Adrenal gland (tissue), 19 donors: ENCODE measurements at places on chromosomes 4 and X. TPM values are rescaled to one million over a fixed set of nuclear protein-coding genes. Genes with fewer than 3 reads are reported as not detected.

CFP gene
- 13.2 TPM for total RNA-seq

PDZD4 gene
- total RNA-seq = 2.9 TPM

SOD3 gene
- total RNA-seq = 23.1 TPM

CNKSR2 gene
- total RNA-seq = 3.2 TPM

IL2RG gene
- total RNA-seq = 0.22 TPM

IGSF1 gene
- 9.1 TPM for total RNA-seq

AMTN gene
- not detected for total RNA-seq

- no peaks in the 10 kb centered on the region for H3K36me3 ChIP-seq
- no peaks in the 10 kb centered on the region for H3K27me3 ChIP-seq
- H3K4me3 ChIP-seq = no peak overlapping the region
- no peak overlapping the region for H3K27ac ChIP-seq
- DNase-seq = no peak
Measured at GRCh38 chr4:137599734-137600133, 67.4 kb upstream of the PCDH18 start.

GRCh38 chr4:121072224-121073003, at the start of gene NDNF:
NDNF (minus strand) TSS chr4:121072535; CDS start chr4:121045837, 26,698 bp downstream.
- H3K4me1 ChIP-seq = peaks cover 21% of the 10 kb centered on the region
- peak; percentile 65 for DNase-seq
- H3K4me3 ChIP-seq = peak within 1 kb of the TSS; percentile 31
- no peaks in the 10 kb centered on the region for H3K36me3 ChIP-seq
- peaks cover 34% of the 10 kb centered on the region for H3K27me3 ChIP-seq

DNA sequence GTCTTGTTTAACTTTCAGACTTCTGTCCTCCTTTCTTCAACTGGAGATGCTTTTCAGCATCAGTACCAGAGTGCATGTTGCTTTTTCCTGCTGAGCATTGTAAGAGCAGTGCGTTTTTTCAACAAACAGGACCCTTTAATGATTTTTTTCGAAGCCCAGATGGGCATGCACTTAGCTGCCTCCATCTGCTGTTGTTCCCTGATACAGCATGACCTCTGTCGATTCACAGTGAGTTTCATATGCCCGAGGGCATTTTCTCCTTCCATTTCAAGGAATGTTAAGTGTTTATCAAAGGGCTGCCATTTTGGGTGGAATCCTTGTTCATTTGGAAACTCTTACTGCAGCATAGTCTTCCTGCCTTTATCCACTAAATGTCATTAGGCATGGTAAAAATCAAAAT, 428.6 kb downstream of the DTHD1 start:
- no peak for DNase-seq
- H3K27me3 ChIP-seq = no peaks in the 10 kb centered on the region
- no peak overlapping the region for H3K4me3 ChIP-seq
- H3K36me3 ChIP-seq = no peaks in the 10 kb centered on the region
- H3K27ac ChIP-seq = no peak overlapping the region
- no peaks in the 10 kb centered on the region for H3K4me1 ChIP-seq

DNA sequence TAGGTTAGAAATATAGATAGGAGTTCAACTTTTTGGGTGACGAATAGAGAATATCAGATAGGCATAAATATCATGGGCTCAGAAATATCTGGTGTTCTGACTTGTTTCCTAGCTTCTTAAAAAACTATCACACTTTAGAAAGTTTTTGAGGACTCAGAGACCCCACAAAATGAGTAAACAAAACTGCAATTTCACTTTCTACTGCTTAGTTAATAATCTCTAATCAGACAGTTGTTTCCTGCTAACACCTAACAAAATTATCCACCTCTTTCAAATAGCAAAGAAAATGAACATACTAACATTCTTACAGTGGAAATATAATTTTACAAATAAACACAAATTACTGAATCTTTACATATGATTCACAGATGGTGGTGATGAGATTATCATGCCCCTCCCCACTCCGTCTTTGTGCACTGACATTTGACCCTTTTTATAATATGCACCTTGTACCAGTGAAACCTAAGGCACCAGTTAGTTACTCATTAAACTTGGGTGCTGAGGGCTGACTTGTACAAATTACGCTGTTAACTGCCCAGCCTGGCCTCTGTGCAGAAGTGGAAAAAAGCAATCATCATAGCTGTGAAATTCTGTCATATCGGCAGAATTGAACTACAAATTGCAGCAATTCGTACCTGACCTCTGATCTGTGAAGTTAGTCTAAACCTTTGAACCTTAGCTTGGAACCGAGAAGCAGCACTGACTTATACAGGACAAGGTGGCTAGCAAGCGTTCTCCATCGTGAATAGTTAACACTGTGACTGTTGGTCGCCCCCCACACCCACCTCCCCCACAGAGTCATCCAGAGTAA, 138.7 kb downstream of the CHRNA9 start:
- H3K27ac ChIP-seq = no peak overlapping the region
- H3K4me1 ChIP-seq = no peaks in the 10 kb centered on the region
- no peaks in the 10 kb centered on the region for H3K27me3 ChIP-seq
- no peak overlapping the region for H3K4me3 ChIP-seq
- DNase-seq = no peak
- H3K36me3 ChIP-seq = no peaks in the 10 kb centered on the region

DNA sequence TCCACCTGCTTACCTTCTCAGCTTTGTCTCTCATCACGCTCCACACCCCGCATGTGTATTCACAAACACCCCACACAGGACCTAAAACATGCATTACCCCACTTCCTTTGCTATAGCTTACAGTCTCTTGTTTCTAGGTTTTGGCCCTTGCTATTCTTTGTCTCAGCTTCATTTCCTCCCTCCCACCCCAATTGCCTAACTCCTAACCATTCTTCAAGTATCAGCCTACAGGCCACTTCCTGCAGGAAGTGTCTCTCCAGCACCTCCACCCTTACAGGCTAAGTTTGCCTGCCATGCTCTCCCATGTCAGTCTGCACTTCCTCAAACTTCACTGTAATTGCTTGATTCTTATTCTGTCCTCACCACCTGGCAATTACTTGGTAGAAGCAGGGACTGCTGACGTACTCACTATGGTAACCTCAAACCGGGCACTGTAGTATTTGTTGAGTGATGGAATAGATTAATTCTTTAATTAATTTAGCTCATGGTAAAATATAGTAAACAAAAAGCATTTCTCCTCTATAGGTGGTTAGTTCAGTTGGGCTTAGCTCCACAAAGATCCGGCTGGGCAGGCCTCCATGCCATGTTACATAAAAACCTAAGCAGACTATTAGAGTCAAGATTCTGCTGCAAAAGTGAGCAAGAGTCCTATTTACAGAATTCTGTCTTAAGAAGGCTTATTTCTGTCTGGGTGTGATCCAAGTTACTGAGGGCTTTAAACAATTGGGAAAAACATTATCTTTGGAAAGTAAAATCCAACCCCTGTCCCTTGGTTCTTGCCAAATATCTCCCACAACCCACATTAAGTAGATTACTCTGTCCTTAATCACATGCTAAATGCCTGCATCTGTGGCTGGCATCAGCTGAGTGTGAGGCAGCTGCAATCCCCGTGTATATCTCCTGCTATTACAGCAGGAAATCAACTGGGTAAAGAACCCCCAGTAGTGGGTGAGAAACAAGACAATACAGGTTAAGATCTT, 124.7 kb upstream of the CPEB2 start:
- H3K4me3 ChIP-seq = no peak overlapping the region
- peak overlapping the region; percentile 29 for H3K27ac ChIP-seq
- H3K27me3 ChIP-seq = no peaks in the 10 kb centered on the region
- no peaks in the 10 kb centered on the region for H3K36me3 ChIP-seq

DNA sequence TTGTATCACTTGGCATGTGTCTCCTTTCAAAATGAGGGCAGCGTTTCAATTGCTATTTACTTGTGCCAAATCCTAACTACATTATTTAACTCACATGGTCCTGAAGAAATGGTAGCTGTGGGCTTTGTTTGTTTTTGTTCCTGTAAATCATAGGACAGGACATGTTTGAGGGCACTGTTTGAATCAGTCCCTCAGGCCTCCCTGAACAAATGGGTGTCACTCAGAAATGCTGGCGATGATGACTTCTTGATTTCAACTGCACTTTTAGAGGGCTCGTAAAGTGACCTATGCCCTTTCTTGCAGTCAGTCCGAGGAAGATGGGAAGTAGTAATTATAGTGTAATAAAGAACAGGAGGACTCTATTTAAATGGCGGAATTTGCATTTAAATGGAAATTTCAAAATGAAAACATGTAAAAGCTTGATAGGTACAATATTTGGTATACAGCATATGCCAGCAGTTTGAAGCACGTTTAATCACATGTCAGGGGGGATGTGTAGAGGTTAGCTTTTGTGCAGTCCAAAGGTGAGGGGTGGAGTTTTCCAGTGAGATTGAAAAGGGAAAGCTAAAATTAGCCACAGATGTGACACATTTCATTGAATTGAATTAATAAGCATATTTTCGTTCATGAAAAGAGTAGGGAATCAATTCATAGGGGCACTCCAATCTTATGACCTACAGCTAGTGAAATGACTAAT, 1958.7 kb upstream of the IGFBP7 start:
- no peak overlapping the region for H3K27ac ChIP-seq
- no peak for DNase-seq
- no peaks in the 10 kb centered on the region for H3K4me1 ChIP-seq
- H3K36me3 ChIP-seq = no peaks in the 10 kb centered on the region
- H3K4me3 ChIP-seq = no peak overlapping the region
- H3K27me3 ChIP-seq = no peaks in the 10 kb centered on the region

- DNase-seq = no peak
- no peak overlapping the region for H3K4me3 ChIP-seq
Measured at GRCh38 chr4:161856711-161857326, 307.0 kb downstream of the FSTL5 start.

DNA sequence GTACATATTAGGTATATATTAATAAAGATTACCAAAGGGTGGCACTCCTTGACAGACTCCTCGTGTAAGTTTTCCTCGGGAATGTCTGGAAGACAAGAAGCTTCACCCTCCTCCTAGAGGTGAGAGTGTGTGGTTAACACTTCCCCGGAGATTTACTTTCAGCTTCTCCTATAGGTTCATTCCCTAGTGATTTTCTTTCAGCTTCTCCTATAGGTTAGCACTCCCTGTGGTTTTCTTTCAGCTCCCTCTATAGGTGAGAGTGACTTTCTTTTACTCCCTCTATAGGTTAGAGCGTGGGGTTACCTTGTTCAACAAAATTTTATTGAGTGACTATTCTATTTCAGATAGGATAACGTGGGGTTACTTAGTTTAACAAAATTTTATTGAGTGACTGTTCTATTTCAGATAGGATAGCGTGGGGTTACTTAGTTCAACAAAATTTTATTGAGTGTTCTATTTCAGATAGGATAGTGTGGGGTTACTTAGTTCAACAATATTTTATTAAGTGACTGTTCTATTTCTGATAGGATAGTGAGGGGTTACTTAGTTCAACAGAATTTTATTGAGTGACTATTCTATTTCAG, 106.0 kb upstream of the PLAC1 start:
- no peak for DNase-seq
- no peaks in the 10 kb centered on the region for H3K36me3 ChIP-seq
- no peaks in the 10 kb centered on the region for H3K4me1 ChIP-seq
- no peaks in the 10 kb centered on the region for H3K27me3 ChIP-seq
- no peak overlapping the region for H3K4me3 ChIP-seq
- H3K27ac ChIP-seq = no peak overlapping the region

DNA sequence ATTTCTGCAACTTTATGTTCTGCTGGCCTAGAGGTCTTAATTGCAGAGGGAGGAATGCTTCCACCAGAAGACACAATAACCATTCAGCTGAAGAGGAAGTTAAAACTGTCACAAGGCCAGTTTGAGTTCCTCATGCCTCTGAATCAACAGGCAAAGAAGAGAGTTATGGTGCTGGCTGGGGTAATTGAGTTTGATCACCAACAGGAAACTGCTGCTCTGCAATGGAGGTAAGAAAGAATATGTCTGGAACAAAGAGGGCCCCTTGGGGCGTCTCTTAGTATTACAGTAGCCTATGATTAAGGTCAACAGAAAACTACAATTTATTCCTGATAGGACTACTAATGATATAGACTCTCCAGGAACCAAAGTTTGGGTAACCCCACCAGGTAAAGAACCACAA, 744.0 kb downstream of the FSTL5 start:
- no peak overlapping the region for H3K27ac ChIP-seq
- H3K36me3 ChIP-seq = no peaks in the 10 kb centered on the region
- no peaks in the 10 kb centered on the region for H3K4me1 ChIP-seq
- H3K27me3 ChIP-seq = no peaks in the 10 kb centered on the region
- peak; percentile 51 for DNase-seq
- no peak overlapping the region for H3K4me3 ChIP-seq

GRCh38 chr4:47786958-47787370, 50.9 kb downstream of the CORIN start:
- H3K27ac ChIP-seq = no peak overlapping the region
- no peak for DNase-seq
- H3K36me3 ChIP-seq = no peaks in the 10 kb centered on the region

- H3K27me3 ChIP-seq = peaks cover 10% of the 10 kb centered on the region
- no peaks in the 10 kb centered on the region for H3K4me1 ChIP-seq
- H3K36me3 ChIP-seq = no peaks in the 10 kb centered on the region
- DNase-seq = no peak
- no peak overlapping the region for H3K27ac ChIP-seq
Measured at GRCh38 chrX:40987413-40987812, 97.8 kb upstream of the USP9X start.

- H3K4me1 ChIP-seq = no peaks in the 10 kb centered on the region
- H3K27me3 ChIP-seq = no peaks in the 10 kb centered on the region
Measured at GRCh38 chrX:149145845-149146285, 359.2 kb downstream of the IDS start.

GRCh38 chrX:34886011-34886410, 56.6 kb upstream of the FAM47B start:
- H3K36me3 ChIP-seq = no peaks in the 10 kb centered on the region
- H3K4me1 ChIP-seq = no peaks in the 10 kb centered on the region
- no peaks in the 10 kb centered on the region for H3K27me3 ChIP-seq

- peak overlapping the region; percentile 38 for H3K4me3 ChIP-seq
- DNase-seq = peak; percentile 32
- peaks cover 51% of the 10 kb centered on the region for H3K4me1 ChIP-seq
Measured at GRCh38 chr4:73257651-73258435, 755 bp downstream of the ANKRD17 start.

- H3K27ac ChIP-seq = no peak overlapping the region
- no peak overlapping the region for H3K4me3 ChIP-seq
- DNase-seq = no peak
- no peaks in the 10 kb centered on the region for H3K27me3 ChIP-seq
- H3K36me3 ChIP-seq = no peaks in the 10 kb centered on the region
Measured at GRCh38 chr4:130338851-130339250, 1242.9 kb downstream of the C4orf33 start.

GRCh38 chr4:65943076-65943475, 272.8 kb upstream of the EPHA5 start:
- no peak for DNase-seq
- H3K4me3 ChIP-seq = no peak overlapping the region
- no peak overlapping the region for H3K27ac ChIP-seq
- no peaks in the 10 kb centered on the region for H3K27me3 ChIP-seq

DNA sequence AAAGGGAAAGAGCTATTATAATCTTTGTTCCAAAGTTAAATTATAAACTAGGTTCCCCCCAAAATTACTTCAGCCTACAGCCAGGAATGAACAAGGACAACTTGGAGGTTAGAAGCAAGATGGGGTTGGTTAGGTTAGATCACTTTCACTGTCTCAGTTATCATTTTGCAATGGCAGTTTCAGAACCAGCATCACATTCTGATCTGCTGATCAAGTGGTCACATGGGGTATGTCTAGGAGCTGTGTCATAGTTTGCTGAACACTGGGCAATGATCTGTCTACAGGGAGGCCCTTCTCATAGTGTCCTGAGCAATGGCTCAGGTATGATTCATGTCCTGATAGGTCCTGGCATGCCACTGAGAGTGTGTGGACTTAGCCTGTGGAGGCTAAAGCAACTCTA, 41.6 kb upstream of the XIAP start:
- no peak for DNase-seq
- no peak overlapping the region for H3K4me3 ChIP-seq
- no peaks in the 10 kb centered on the region for H3K27me3 ChIP-seq
- no peak overlapping the region for H3K27ac ChIP-seq
